G401 (cell line): ENCODE measurements at places on chromosomes 13 and 19.

GRCh38 chr19:33306191-33306590 lies 3.9 kb upstream of the CEBPA start:
- DNase-seq, result no peak

DNA sequence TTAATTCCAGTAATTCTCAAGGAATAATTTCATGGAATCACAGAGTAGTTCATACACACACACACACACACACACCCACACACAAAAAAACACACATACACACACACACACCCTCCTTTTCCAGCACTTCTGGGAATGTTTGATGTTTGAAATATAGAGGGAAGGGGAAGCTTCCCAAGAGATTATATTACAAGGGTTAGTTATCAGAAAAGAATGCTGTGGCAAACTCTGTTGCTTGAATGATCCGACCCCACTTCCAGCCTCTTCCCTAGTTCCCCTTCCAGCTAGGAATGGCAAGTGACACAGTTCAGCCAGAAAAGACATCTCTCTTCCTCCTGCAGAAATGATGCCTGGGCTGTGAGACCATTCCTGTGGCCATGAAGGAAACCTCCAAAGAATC lies 49.9 kb downstream of the KCTD12 start:
- no peak for DNase-seq

- DNase-seq, result no peak
These were observed 486 bp downstream of the SRRM5 start for GRCh38 chr19:43612374-43612773.

DNA sequence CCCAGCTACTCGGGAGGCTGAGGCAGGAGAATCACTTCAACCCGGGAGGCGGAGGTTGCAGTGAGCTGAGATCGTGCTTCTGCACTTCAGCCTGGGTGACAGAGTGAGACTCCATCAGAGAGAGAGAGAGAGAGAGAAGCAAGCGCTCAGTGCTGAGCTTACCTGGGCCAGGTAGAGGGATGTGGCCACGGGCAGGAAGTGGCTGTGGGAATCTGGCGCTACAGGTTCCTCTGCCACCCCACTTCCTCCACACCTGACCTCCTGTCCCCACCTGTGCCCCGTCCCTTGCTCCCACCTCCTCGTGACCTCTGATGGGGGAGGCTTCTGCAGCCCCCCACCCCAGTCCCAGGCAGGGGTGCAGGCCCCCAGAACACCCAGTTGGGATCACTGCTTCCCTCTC lies 1.0 kb upstream of the NCCRP1 start:
- no peak for DNase-seq

DNA sequence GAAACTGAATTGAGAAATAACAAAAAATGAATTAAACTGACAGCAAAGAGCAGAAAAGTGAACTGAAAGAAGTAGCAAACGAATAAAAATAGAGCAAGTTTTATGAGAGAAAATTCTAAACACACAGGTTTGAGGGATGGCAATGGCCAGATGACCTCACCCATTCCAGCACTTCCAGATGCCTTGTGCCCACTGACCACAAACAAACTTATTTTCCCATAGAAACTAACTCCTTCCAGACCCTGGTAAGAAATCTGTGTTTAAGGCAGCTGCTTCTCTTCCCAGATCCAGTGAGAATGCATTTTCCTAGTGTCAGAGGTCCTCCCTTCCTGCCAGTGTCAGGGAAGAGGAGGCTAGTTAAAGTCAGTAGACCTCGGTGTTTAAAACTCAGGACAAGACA lies 51.7 kb downstream of the RXFP2 start:
- DNase-seq, result no peak

DNA sequence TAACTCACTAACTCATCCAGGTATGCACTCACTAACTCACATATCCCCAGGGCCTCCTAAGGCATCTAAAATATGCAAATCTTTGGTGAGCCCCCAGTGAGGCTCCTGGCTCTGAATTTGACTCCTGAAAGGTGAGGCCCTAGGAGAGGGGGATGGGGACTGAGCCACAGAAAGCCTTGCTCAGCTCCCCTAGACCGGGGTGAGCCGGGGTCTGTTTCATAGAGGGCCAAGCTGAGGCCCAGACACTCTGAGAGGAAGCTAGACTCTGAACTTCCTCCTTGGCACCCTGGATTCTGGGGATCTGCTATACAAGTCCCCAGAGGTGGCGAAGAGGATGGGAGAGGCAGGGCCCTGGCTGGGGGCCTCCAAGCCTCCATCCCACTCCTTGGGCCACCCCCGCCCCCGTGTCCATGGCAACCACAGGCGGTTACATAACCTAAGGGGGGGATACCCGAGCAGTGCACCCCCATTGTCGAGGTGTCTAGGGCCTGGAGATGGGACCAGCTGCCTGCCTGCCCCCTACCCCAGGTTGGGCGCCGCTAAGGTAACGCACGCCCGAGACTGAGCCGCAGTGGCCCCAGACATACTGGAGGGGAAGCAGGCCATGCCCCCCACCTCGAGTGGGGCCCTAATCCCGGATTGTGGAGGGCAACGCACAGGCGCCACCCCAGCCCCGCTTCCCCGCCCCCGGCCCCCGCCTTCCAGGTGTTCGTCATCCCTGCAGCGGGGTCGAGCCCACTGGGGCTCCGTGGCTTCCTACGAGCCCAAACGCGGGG lies 646 bp downstream of the ABHD8 start:
- DNase-seq, result peak; percentile 67

DNA sequence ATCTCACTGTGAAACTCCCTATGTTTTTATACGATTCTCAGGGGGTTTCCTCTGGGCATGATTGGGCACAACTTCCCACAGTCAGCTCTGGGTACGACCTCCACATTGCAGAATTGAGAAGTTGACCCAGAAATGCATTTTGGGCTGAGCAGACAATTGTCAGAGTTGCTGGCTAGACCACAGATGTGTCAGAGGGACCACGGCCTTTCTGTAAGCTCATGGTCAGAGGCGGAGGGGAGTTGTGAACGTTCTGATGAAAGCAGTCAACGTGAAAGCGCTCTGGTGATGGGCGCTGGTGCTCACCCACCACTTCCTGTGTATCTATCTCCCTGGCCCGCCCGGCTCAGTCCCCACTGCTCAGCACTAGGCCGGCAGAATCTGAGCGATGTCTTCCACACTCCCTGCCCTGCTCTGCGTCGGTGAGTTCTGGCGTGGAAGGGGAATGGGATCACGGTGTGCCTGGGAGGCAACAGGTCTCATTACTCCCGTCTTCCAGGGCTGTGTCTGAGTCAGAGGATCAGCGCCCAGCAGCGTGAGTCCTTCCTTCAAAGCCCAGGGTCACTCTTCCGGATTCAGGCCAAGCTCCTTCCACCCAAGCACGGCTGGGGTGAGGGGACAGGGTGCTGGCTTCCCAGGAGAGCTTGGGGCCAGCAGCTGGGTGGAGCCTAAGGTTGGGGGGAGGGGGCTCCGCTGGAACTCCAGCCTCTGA lies at the start of gene NCR1:
TSS of gene NCR1 (plus strand) at position 346 of the 709 bp plus-strand sequence. CDS start at position 386, 40 bp downstream.
- no peak for DNase-seq

DNA sequence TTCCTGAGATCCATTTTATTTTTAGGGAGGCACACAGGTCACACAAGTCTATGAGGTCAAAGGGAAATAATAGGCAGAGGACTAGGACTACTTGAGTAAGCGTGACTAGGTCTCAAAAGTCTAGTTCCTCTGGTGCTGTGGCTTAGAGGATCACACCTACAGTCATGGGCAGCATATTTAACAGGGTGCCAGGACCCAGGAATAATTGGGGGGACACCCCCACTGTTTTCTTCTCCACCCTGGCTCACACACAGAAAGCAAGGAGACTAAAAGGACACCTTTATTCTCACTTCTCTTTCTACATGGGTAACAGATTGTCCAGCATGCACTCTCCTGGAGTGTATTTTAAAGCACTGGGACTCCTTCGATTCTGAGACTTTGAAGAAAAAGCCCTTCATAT lies 26.2 kb downstream of the OXGR1 start:
- no peak for DNase-seq

DNA sequence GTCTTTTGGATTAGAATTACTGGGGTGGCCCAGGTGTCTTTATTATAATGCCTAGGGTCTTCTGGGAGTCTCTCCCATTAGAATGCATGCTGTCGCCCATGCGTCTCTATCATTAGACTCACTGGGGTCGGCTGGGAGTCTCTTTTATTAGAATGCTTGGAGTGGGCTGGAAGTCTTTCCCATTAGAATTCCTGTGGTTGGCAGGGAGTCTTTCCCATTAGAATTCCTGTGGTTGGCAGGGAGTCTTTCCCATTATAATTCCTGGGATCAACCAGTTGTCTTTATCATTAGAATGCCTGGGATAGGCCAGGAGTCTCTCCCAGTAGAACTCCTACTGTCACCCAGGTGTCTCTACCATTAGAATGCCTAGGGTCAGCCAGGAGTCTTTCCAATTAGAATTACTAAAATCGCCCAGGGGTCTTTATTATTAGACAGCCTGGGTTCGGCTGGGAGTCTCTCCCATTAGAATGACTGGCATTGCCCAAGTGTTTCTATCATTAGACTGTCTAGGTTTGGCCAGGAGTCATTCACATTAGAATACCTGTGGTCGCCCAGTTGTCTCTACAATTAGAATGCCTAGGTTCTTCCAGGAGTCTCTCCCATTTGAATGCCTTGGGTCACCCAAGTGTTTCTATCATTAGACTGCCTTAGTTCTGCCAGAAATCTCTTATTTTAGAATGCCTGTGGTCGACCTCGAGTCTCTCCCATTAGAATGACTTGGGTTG lies 1558.5 kb downstream of the UQCRFS1 start:
- DNase-seq, result no peak

DNA sequence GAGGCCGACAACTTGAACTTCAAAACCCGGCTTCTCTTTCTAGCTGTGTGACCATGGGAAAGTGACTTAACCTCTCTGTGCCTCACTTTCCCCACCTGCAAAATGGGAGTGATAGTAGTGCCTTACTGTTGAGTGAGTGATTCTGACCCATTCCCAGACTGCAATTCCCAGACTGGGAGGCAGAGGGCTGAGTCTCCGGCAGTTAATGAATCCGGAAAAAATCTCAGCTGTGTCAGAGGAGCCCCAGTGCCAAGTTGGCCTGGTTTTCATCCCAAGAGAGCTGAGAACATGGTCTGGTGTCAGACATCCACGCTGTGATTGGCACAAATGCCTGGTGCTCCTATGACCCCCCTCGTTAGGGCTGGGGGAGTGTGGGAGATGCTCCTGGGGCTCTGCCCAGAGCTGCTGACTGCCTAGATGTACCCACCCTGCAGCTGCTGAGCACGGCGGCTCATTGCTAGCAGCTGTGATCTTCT lies 50.0 kb downstream of the PIN1 start:
- peak; percentile 80 for DNase-seq
